GM04504 (cell line): ENCODE measurements at places on chromosomes 4 and X.

DNA sequence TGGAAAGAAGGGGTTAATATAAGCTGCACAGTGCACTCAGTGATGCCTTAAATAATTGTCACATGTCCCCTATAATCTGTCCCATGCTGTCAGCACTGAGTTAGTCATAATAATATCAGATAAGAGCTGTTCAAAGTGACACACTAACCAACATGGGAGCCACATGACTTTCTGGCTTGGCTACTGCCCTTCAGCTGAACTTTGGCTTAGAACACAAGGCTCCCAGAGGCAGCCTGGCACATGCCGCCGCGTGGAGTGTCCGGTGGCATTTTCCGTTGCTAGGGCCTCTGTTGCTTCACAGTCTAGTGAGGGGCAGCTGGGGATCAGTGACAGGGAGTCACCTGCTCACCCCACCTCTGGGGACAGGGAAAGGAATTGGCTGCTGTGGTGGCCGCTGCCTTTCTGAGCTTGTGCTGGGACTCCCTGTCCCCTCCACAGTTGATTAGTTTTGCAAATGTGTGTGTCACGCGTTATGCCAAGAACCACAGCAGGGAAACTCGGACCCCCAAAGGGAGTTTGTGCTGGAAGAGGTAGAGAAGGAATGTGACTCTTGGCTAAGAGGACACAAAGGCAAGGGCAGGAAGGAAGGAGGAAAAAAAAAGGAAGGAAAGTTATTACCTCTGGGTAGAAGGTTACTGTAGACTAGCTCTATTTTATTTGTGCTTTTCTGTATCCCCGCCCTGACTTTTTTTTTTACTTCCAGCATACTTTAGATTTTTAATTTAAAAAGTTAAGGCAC is 41.1 kb upstream of the PPARGC1A start:
- no peak for DNase-seq

DNA sequence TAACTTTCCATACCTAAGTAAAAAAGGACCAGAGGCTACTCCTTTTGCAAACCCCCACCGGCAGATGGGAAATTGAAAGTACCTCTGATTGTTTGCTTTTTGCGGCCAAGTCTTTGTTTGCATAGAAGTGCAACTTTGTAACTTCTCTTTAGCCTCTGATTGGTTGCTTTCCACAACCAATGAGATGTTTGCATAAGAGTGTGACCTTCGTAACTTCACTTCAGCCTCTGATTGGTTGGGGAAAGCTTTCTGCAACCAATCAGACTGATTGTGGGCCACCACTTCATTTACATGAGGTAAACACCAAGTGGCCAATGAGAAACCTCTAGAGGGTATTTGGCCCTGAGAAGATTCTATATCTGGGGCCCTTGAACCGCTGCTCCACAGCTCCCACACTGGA is 48.8 kb upstream of the PGRMC1 start:
- no peak for DNase-seq

GRCh38 chr4:8167291-8167690 is 8.7 kb upstream of the ABLIM2 start:
- no peak for DNase-seq

GRCh38 chr4:77352192-77352591 is 195.2 kb downstream of the CCNG2 start:
- no peak for DNase-seq

DNA sequence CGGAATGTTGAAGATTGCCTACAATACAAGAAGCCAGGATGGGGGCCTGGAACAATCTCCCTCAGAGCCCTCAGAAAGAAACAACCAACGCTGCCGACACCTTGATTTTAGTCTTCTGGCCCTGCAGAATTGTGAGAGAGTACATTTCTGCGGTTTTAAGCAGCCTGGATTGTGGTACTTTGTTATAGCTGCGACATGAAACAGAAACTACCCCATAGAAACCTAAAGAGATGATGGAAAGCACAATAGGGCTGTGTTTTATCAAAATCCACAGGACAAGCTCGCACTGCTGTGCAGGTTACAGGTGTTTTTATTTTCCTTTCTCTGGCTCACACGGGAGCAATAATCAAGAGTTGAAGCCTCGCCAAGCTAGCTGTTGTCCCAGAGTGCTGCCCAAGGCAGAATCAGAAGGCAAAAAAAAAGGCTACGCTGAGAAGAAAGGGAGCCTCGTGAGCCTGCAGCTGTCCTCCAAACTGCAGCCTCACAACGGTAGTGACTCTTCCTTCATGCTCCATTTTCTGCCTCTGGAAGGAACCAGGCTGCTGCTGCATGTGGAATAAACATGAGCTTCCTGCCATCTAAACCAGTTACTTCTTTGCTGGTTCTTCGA is 232.4 kb downstream of the LDB2 start:
- DNase-seq, result no peak

- DNase-seq, result no peak
These were observed 7.4 kb downstream of the MBNL3 start for GRCh38 chrX:132481449-132481848.

GRCh38 chrX:46200413-46200812 is 344.8 kb downstream of the ZNF674 start:
- DNase-seq, result no peak

DNA sequence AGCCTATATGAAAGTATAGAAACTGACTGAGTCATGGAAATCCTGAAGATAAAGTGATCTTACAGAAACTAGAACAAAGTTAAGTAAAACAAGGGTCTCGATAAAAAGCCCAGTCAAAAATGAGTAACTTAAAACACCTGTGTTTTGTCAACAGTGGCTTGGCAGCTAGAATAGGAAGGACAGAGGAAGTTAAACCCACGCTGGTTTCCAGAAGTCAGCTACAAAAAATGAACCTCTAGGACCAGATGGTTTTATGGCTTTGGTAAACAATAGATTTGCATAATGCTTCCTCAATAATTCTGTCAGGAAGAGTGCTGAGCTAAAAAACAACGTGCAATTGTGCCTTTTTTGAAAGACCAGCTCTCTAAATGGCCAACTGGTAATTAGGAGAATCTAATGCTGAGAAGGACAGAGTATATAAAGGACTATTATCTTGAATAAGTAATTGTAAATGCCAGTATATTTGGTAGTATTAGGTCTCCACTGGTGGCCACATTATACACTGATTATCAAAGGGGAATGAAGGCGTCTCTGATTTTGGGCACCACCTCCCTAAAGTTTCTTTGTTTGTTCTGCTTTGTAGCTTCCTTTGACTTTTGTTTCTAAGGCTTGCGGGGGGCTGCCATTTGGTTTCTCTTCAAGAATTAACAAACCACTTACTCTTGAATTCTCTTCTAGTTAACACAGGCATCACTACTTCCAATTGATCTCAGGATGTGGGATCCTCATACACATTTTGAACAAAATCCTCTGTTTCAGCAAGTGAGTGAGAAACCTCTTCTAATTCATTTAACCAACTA is 72.2 kb upstream of the PPP3CA start:
- no peak for DNase-seq

DNA sequence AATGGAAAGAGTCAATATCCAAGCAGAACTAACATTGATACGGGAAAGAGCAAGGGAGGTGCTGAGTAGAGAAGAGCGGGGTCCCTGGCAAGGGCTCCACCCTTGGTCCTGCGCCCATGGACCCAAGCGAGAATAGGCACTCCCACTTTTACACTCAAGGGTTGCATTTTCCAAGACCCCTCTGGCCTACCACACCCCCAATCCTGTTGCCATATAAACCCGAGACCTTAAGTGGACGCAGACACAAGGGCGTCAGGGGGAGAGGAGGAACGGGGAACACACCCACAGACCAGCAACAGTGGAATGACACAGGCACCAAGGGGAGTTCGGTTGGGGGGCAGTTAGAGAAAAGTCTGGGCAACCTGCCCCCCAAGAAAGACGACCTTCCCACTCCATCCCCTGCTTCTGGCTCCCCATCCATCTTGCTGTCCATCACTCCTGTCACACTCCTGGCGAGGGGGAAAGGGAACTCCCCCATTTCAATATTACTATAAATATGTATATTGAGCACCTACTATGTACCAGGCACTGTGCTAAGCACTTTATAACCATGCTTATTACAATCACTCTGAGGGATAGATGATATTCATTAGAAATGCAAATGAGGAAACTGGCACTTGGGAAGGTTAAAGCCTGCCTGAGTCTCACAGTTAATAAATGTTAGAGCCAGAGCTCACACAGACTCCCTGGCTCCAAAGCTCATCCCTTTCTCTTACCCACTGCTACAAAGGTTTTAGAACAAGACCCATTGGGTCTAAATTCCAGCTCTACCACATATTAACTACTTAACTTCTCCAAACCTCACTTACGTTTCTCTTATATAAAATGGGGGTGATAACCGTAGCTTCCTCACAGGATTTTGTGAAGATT is 51.7 kb downstream of the SCD5 start:
- no peak for DNase-seq

DNA sequence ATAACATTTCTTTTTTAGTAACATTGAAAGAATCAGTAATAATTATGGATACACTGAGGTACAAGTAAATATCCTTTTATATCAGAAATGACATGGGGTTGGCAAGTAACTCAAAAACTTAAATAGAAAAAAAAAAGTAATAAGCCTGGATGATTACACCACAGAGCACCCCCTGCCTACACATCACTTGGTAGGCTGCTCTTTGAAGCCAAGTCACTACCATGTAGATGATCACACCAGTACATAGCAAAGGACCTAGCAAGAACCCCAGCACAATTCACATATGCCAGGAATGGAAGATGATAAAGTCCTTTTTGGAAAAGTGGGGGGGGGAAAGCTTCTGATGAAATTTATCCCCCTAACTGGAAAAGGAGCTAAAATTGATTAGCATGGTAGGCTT is 56.9 kb downstream of the METTL14 start:
- DNase-seq, result no peak

DNA sequence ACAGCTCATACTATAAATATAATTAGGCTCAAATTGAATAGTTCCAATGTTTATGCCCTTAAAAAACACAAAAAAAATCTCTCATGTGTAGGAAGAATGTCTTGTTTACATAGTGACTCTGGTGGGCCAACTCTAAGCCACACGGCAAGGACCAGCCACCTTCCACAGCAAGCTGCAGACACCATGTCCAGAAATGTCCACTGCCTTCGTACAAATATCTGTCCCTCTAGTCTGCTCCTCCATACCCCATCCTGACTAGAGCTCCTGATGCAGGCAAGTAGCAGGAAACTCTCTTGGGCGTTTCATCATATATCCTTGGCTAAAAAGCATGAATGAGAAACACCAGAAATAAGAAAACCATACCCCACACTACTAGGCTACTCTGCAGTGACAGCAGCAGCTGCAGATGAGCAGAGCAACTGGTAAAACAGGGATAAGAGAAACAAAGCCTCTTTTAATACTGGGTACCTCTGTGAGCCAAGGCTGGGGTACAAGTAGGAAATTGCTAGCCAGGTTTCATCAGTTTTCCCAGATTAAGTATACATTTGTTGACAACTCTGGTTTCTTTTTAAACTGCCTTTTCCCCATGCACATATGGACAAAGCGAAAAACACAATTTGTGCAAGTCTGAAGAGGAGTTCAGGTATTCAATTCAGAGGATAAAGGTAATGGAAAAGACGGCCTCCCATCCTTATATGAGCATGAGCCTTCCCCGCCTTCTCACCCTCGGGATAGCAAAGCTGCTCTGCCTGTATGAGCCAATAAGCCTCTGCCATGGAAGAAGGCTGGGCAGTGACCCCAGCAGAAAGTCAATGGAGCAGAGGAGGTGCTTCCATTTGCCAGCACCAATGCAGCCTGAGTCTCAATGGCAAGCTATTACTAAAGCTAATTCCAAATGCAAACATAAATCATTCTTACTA is 245.4 kb downstream of the DCLK2 start:
- DNase-seq, result no peak

GRCh38 chr4:19514276-19515070 is 737.2 kb upstream of the SLIT2 start:
- peak; percentile 8 for DNase-seq

DNA sequence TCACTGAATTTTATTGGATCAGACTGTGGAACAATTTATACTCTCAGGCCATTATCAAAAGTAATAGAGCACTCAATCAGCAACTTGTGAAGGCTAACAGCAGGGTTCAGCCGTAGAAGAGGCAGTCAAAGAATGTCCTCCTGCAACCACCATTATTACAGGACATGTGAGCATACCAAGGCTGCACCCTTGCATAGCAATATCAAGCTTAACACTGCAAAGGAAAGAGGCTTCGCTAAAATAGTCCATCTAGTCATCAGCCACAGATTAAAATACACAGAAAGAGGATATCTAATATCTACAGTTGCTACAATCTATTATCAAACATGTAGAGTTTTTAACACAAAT is 42.9 kb upstream of the TMPRSS11B start:
- DNase-seq, result no peak

- DNase-seq, result no peak
These were observed 350.6 kb upstream of the SLC7A11 start for GRCh38 chr4:138592796-138593195.

GRCh38 chr4:8609406-8609805 is 16.8 kb downstream of the CPZ start:
- no peak for DNase-seq

- DNase-seq, result no peak
These were observed 1184.4 kb downstream of the RPA4 start for GRCh38 chrX:98068024-98068580.

GRCh38 chr4:24559889-24560288 is 24.5 kb downstream of the DHX15 start:
- DNase-seq, result no peak

GRCh38 chrX:153411255-153411987 is at the start of gene ZFP92:
Gene ZFP92, plus strand, starts transcription at chrX:153411472. Its CDS starts 6,851 bp downstream, at chrX:153418323.
- DNase-seq, result no peak

DNA sequence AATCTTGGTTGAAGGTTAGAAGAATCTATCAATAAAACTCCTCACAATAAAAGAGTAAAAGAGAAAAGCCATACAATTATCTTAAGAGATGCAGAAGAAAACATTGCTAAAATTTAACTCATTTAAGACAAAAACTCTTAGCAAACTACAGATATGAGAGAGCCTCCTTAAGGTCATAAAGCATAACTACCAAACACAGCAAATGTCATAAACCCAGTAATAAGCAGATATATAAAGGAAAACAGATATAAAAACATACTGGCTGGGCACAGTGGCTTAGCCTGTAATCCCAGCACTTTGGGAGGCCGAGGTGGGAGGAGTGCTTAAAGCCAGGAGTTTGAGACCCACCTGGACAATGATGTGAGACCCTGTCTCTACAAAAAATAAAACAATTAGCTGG is 165.3 kb downstream of the FAM13A start:
- DNase-seq, result no peak

DNA sequence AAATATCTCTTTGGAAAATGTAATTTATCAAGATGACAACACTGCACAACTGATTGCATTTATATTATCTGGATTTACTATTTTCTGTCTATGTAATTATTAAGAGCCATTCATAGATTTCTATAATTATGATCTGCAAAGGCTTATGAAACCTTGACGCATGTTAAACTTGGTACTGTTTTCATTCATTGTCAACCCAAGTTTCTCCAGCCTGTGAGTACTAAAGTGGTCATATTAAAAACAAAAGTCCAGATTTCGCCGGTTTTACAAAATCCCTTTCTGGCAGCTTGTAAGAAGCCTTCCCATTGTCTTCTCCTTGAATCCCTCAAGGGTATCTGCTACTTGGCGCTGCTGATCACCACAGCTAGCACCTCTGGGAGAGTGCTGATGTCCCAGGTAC is 19.7 kb upstream of the GRPR start:
- no peak for DNase-seq

- peak; percentile 53 for DNase-seq
These were observed 657 bp upstream of the ANKRD50 start for GRCh38 chr4:124713185-124713592.

- no peak for DNase-seq
These were observed 136.6 kb upstream of the HHIP start for GRCh38 chr4:144509088-144510015.
